Right lung (tissue), 10 donors: ENCODE measurements at places on chromosomes 5 and 9. TPM values are rescaled to one million over a fixed set of nuclear protein-coding genes. Genes with fewer than 3 reads are reported as not detected.
A peak's percentile ranks its signal among the peaks of the same experiment; 100 is the strongest.

Gene PCDHB11
- polyA plus RNA-seq, result 4.5 TPM

DNA sequence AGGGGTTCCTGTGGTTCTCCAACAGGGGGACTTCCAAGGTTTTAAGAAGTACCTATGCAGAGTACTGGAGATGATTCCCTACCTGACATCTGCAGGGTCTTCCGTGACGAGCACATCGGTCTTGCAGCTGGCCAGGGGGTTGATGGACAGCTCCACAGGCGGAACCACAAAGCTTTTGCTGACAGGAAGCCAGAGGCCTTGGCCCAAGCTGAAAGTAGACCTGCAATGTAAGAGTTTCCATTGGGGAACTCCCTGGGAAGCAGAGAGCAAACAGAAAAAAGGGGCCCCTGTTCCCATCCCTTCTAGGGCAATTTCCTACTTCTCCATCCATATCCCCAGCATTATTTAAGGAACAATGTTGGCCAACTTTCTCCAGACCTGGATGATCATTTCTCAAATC is 288.0 kb downstream of the TRIM32 start:
- no peak for DNase-seq

Gene CDO1
- 90.6 TPM for polyA plus RNA-seq

GRCh38 chr9:72363236-72363635 is 1.8 kb downstream of the ZFAND5 start:
- no peak for DNase-seq

Gene SPATA24
- polyA plus RNA-seq, result 9.4 TPM

DNA sequence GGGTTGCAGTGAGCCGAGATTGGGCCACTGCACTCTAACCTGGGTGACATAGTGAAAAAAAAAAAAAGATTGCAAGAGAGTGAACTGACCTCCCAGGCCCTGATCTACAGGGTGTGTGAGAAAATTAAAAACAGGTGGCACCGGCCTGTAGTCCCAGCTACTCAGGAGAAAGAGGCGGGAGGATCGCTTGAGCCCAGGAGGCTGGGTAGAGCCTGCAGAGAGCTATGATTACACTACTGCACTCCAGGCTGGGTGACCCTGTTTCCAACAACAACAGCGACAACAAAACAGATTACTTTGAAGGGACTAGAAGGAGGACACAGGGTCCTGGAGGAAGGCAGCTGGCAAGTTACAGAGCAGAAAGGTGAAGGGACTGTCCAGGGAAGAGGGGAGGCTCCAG is 42.2 kb upstream of the FABP6 start:
- DNase-seq, result no peak

- DNase-seq, result no peak
Measured at GRCh38 chr9:12817702-12818101, 42.9 kb downstream of the LURAP1L start.

GRCh38 chr5:137621861-137622823 is 113.7 kb downstream of the KLHL3 start:
- no peak for DNase-seq

DNA sequence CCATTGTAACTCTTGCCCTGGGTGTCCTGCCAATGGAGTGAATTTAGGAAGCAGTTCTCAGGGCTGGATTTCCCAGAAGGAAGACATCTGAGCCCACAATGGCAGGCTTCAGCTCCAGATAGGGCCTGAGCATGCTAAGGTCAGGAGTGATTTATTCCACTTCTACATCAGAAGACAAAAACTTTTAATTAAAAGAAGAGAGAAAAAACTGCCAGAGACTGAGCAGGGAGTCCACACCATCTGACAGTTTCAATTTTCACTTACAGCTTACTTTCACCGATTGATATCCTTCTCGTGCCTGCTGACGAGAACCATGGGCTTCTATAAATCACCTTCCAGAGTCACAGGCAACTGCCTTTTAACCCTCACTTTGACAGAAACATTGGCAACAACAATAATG is 228.3 kb upstream of the BRINP1 start:
- no peak for DNase-seq

DNA sequence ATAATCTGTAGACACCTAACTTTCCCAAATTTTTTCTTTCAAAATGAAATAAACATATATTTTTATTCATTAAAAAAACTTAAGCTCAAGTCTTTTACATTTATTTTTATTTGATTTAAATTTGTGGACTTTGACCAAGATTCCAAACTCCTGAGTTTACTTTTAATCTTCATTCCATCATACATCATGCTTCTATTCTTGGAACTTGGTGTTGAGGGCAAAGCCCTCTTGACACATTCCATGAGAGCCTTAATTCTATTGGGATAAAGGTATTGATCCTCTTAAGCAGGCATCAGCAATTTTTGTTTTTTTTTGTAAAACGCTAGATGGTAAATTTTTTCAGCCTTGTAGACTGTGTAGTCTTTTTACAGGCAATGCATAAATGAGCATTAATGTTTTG is 53.6 kb downstream of the FBXO4 start:
- DNase-seq, result no peak

Gene CARD9
- 0.90 TPM for polyA plus RNA-seq

- no peak for DNase-seq
Measured at GRCh38 chr5:55533521-55534435, 986 bp downstream of the PLPP1 start.

GRCh38 chr5:120532835-120533234 is 68.7 kb downstream of the PRR16 start:
- DNase-seq, result no peak

GRCh38 chr9:128706671-128707381 is 4.5 kb downstream of the PKN3 start:
- no peak for DNase-seq

GRCh38 chr5:175714479-175715085 is 56.7 kb downstream of the HRH2 start:
- DNase-seq, result no peak

Gene TMOD1
- 1.2 TPM for polyA plus RNA-seq

DNA sequence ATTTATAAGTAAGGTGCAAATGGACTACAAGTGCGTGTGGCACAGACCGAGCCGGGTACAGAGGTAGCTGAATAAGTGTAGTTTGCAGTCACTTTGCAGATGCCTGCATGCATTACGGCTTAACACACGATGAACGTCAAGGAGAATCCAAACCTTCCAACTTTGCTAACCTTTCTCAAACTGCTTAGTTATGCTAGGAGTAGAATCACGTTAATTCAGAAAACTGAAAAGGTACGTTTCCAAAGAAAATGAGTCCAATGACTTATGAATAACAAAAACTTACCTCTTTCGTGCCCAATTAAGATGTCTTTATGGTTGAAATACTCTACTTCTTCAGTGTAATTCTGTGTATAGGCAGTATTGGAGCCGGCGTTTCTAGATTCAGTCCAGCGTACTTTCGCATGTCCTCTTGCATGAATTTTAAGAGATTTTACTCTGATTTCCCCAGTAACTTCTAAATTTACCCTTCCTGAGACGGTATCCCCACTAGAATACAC is 539 bp downstream of the ARRDC3 start:
- DNase-seq, result peak; percentile 57

Gene PCDHGB7
- polyA plus RNA-seq, result 13.9 TPM

DNA sequence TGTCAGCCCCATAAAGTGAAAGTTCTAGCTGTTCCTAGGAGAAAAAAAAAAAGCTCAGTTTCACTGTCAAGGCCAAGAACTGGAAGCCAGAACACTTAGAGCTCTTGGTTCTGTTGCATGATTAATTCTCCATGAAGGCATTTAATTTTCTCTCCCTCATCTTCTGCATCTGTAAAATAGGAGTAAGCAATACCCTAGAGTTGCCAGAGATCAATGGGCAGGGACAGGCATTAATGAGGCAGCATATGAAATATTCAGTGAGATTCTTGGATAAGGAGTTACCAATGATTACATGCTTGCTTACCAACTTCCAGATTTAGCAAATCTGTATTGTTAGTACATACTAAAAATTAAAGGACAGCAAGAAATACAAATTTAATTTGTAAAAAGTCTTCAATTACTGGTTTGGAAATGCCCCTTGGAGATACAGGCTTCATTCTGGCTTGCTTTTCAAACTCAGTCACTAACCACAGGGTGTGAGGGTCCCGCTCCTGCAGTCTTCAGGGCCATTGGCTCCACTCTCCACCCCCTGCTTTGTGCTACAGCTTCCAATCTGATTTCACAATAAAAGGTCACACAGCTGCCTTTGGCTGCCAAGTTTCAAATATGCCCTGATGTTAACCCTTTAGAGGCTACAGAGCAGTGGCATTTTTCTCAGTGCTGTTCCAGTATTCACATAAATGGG is 624.6 kb downstream of the BNC2 start:
- DNase-seq, result no peak

Gene SERF1A
- 5.9 TPM for polyA plus RNA-seq

GRCh38 chr5:166535641-166536040 is 1755.8 kb upstream of the WWC1 start:
- DNase-seq, result no peak

DNA sequence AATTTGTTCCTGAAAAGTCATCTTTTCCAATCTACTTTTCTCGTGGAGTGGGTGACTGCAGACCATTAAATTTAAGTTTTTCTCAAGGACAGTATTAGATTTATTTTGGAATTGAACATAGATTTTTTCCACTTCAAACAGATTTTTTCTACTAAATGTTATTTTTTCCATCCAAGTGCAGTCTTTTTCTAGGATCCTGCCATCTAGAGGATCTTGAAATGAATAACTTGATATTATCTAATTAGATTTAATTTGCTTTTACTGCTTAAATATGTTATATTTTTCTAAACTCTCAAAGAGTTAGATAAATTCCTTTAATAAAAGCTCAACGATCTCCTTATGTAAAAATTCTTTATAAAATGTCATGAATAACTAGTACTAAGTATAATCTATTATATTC is 136.9 kb upstream of the PRR16 start:
- no peak for DNase-seq

GRCh38 chr5:176492431-176492830 is 44.2 kb downstream of the FAF2 start:
- no peak for DNase-seq

Gene SLC6A19
- not detected for polyA plus RNA-seq

GRCh38 chr5:305050-305449 is 16.5 kb upstream of the AHRR start:
- DNase-seq, result no peak

Gene SHLD3
- polyA plus RNA-seq, result 6.0 TPM

Gene PLK2
- polyA plus RNA-seq, result 310 TPM

Gene FBLL1
- polyA plus RNA-seq, result 0.29 TPM

GRCh38 chr9:127201071-127201541 is 63.5 kb upstream of the GARNL3 start:
- DNase-seq, result no peak

DNA sequence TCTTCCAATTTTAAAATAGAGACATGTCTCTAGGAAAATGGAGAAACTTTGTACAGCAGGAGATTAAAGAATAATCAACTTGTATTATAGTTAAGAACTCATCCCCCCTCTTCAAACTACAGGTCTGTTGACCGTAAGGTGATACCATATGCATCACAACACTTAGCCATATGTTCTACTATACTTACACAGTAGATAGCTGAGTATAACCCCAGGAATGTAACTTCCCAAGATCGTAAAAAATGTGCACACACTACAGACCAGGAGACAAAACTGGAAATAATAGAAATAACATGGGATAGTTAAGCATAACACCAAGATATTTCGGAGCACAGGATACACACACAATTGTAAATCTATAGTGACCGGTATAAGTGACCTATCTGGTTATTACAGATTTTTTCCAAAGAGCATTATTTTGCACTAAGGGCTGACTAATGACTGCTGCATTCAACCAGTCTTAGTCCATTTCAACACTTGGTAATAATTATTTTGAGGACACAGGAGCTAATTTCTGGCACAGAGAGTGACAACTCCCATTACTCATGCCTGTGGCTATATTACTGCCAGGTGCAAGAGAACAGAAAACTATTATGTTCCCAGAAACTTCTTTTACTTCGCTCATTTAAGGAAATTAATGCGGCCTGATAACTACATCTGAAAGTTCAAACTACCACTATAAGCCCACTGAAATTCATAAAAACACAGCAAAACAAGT is 15.4 kb upstream of the ZNF622 start:
- no peak for DNase-seq

- no peak for DNase-seq
Measured at GRCh38 chr5:94856257-94856800, 237.9 kb downstream of the SLF1 start.

DNA sequence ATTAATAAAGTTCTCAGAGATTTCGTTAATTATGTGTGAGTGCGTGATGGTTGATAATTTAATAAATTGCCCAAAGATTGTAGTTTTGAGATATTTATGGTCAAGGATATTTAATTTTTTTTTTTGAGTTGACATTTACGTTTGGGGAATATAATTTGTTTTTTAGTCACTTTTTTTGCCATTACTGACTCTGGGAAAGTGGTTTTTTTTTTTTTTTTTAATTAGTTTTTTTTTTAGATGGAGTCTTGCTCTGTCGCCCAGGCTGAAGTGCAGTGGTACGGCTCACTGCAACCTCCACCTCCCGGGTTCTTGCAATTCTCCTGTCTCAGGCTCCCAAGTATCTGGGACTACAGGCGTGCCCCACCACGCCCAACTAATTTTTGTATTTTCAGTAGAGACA is 1.7 kb downstream of the BDP1 start:
- no peak for DNase-seq

Gene SPATA31D3
- not detected for polyA plus RNA-seq

Gene LCN6
- polyA plus RNA-seq, result not detected

DNA sequence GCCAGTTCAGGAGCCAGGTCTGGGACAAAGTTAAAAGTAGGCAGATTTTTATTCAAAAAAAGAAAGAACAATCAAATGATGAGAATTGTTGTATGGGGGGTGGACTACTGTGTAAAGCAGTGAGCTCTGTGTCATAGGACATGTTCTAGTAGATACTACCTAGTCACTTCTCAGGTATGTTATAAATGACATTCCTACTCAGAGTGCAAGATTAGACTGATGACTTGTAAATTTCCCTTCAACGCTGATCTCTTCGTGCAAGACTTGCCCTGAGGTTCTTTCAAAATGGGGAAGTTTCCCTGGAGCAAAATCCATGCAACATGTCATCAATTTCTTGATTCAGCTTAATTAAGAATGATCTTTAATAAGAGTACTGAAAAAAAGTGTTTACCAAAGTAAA is 175.1 kb downstream of the RORB start:
- DNase-seq, result no peak

DNA sequence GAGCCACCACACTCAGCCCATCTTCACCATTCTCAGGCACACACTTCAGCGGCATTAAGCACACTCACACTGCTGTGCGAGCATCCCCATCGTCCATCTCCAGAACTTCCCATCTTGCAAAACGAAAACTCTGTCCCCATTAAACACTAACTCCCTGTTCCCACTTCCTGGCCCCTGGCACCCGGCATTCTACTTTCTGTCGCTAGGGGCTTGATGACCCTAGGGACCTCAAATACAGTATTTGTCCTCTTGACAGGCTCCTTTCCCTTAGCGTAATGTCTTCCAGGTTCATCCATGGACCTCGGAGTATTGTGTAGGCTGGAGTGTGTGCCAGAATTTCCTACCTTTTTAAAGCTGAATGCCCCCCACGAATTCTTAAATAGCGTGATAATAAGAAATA is 14.7 kb upstream of the UBAC1 start:
- DNase-seq, result no peak

Gene OBP2B
- not detected for polyA plus RNA-seq

DNA sequence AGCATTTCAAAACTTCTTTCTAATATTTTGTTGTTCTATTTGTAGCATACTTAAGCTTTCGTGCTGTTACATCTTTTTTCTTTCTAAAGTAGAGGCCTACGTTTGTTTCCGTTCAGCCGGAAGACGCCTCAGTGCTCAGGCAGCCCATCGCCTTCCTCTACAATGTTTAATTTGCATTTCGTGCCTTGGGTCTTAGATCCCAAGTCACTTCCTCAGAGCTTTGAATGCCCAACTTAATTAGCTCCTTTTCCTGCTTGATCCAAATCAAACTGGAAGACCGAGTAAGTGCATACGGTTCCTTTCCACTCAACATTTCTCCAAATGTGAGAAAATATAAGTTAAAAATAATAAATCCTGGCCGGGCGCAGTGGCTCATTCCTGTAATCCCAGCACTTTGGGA is 43.2 kb downstream of the MRPL36 start:
- no peak for DNase-seq

Gene NR6A1
- 1.3 TPM for polyA plus RNA-seq
